ENCODE measurements at places on chromosomes 1 and 21. TPM values are rescaled to one million over a fixed set of nuclear protein-coding genes. Genes with fewer than 3 reads are reported as not detected.

PLA2G2D gene
- total RNA-seq: not detected

SEMA6C gene
- 1.9 TPM for total RNA-seq

TRIM58 gene
- total RNA-seq: not detected

TNFSF4 gene
- 0.07 TPM for total RNA-seq

TMEM269 gene
- 0.40 TPM for total RNA-seq

ANGPTL3 gene
- not detected for total RNA-seq

SAMD13 gene
- 0.61 TPM for total RNA-seq

BARHL2 gene
- total RNA-seq: not detected

RCSD1 gene
- total RNA-seq: 0.08 TPM

TLR5 gene
- total RNA-seq: 0.07 TPM

MORC3 gene
- 10.2 TPM for total RNA-seq

TTLL10 gene
- total RNA-seq: not detected

CFHR3 gene
- 0.23 TPM for total RNA-seq

COL6A2 gene
- 14.7 TPM for total RNA-seq

ZBTB21 gene
- total RNA-seq: 5.4 TPM

LEMD1 gene
- total RNA-seq: not detected

RCC2 gene
- 65.1 TPM for total RNA-seq

KLF17 gene
- 0.43 TPM for total RNA-seq

DMRTA2 gene
- total RNA-seq: 0.13 TPM

SLC35A3 gene
- 7.3 TPM for total RNA-seq

KRTAP21-2 gene
- total RNA-seq: not detected

MROH7 gene
- total RNA-seq: not detected

ANXA9 gene
- total RNA-seq: 0.83 TPM

HSD3B2 gene
- total RNA-seq: not detected

COL8A2 gene
- 0.09 TPM for total RNA-seq

ALX3 gene
- total RNA-seq: not detected

KAZN gene
- total RNA-seq: 3.8 TPM

ELF3 gene
- 258 TPM for total RNA-seq

TNFAIP8L2 gene
- total RNA-seq: not detected

LRRC71 gene
- total RNA-seq: 0.20 TPM

AKR7A3 gene
- total RNA-seq: 0.16 TPM

RAB4A gene
- total RNA-seq: 39.1 TPM

EVA1C gene
- total RNA-seq: 36.4 TPM

FUBP1 gene
- 115 TPM for total RNA-seq

PADI1 gene
- total RNA-seq: 2.3 TPM

RUNX3 gene
- 6.5 TPM for total RNA-seq

GSTM5 gene
- total RNA-seq: not detected

TFF1 gene
- 25.6 TPM for total RNA-seq

CSF3R gene
- total RNA-seq: not detected

MTMR11 gene
- 8.4 TPM for total RNA-seq

RGS1 gene
- total RNA-seq: not detected

OR2T29 gene
- not detected for total RNA-seq

GNG12 gene
- total RNA-seq: 60.9 TPM

CLEC20A gene
- total RNA-seq: not detected

HTR1D gene
- 12.2 TPM for total RNA-seq

RSPO1 gene
- 0.09 TPM for total RNA-seq

SERINC2 gene
- total RNA-seq: 28.4 TPM

PTGFR gene
- total RNA-seq: not detected

SLFNL1 gene
- not detected for total RNA-seq

Measured in A549 treated with CpdA at 1 μM for 4 hours (cell line).